ENCODE measurements at places on chromosomes 12 and 14.

DNA sequence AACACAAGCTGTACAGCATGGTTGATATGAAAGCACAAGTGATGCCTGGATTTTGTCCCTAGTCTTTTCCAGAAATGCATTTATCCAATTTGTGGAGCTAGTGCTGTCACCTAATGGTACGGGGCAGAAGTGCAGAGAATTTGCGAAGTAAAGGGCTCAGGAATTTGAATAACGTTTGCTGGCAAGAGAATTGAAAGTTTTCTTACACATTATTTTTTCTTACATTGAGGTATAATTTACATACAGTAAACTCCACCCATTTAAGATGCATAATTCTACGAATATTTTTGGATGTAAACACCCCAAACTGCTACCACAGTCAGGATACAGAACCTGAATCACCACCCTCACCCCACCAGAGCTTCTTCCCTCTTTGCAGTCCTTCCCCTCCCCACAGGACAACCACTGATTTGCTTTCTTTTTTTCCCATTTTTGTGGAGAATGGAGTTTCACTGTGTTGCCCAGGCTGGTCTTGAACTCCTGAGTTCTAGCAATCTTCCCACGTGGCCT lies 3.5 kb downstream of the AICDA start:
- DNase-seq = no peak

GRCh38 chr12:76007640-76008039 lies 23.9 kb downstream of the PHLDA1 start:
- no peak for DNase-seq

DNA sequence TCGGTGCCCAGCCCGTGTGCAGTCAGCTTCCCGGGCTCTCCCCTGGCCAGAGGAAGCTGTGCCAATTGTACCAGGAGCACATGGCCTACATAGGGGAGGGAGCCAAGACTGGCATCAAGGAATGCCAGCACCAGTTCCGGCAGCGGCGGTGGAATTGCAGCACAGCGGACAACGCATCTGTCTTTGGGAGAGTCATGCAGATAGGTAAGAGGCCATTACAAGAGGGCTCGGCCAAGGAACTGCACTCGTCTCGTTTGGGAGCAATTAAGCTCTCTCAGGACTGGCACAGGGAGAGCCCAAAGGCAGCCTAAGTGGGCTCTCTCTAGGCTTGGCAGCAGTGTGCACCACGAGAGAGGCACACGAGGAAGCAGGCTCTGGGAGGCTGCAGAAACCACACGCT lies 3.7 kb downstream of the WNT5B start:
- DNase-seq = no peak

DNA sequence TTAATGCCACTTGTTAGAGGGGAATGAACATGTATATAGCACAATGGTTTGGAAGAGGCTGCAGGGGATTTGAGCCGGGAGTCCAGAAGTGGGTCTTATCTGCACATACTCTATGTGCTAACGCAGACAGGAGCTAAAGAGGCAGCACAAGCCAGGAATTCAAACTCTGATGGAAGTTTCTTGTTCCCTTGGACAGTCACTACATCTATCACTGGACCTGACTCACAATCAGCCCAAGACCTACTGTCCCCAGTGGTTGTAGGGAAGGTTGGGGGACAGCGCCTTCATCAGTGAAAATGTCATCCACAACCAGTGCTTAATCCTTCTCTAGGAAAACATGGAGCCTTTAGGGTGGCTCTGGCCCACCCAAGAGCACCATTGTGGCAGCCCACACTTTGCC lies 107.8 kb downstream of the GCH1 start:
- no peak for DNase-seq

- DNase-seq = no peak
Observed at GRCh38 chr12:109762673-109763191, 49.1 kb downstream of the FAM222A start.

DNA sequence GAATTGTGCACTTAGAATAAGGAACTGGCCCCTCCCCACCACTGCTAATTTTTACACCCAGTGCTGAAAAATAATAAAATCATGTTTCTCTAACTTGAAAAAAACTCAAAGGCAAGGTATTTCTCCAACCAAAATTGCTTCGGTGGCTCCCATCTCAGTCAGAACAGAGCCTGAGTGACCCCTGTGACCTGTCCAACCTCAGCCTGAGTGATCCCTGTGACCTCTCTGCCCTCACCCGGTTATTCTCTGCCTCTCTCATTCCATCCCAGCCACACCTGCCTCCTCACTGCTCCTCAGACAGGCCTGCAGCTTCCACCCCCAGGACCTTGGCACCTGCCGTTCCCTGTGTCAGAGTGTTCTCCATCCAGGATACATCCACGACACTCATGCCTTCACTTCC lies 5.1 kb downstream of the SLC6A12 start:
- no peak for DNase-seq

DNA sequence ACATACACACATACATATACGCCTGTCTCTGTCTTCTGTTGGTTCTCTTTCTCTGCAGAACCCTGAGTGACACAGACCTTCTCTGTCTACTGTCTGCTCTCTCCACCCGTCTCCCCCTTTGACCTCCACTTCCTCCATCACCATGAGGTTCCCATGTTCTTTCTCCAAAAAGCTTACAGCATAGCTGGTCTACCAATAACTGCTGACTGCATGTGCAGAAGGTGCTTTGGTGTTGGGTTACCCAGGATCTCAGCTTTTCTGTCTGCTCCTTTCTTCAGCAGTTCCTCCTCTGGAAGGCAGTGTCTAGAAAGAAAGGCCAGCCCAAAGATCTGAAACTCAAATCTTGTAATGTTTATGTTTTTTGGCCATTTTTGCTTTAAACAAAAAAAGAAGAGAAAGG lies 125.6 kb downstream of the SMOC1 start:
- DNase-seq = no peak

DNA sequence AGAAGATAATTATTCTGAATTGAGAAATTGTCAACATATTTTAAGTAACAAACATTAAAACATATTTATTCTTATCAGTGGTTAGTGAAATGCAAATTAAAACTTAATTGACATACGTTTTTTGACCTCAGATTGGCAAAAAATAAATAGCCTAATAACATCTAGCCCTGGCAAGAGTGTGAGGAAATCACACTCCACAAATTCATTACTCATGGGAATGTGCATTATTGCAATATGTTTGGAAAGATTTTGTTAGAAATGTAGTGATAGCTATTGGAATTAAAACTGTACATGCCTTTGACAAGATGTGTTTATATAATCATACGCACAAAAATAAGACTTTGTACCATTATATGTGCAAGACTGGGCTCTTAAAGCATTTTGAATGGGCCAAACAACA lies 168.6 kb downstream of the KITLG start:
- no peak for DNase-seq

DNA sequence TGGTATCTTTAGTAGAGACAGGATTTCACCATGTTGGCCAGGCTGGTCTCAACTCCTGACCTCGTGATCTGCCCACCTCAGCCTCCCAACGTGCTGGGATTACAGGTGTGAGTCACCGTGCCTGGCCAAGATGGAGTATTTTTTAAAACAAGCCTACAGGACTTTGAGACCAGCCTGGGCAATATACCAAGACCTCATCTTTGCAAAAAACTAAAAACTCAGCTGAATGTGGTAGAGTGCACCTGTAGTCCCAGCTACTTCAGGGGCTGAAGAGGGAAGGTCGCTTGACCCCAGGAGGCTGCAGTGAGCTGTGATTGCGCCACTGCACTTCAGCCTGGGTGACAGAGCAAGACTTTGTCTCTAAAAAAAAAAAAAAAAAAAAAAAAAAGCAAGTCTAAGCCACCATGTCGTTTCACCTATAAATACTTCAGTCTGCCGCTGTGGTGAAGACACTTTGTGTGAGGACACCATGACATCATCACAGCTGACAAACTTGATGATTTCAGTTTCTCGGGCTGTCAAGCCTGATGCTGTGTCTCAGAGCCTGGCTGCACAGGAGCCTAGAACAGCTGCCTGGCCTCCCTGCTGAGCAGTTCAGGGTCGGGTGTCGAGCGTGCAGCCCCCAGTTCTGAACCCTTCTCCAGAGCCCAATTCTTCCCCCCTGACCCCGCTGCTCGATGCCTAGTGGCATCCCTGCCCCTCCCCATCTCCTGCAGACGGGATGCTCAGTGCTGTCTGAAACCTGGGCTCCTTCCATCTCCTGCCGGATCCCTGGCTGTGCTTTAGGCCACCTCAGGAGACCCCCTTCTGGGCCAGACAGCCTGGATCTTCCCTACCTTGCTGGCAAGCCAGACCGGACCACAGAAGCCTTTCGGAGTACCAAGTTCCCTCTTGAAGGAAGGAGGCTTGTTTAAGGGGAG lies 119.2 kb upstream of the EVL start:
- DNase-seq = no peak

DNA sequence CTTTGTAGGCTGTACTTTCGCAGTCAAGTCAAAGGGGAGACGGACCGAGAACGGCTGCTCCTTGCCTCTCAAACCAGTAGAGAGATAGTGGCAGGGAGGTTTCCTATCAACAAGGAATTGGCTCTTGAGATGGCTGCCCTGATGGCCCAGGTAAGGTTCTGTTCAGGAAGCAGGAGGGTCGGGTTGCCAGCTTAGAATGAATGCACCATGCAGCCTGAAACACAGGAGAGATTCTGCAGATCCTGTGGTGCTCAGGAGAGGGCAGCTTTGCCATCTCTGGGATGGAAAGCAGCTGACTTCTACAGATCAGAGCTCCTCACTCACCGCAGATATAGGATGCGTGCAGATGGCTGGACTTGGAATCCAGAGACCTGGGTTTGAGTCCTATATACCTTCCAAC lies 18.0 kb downstream of the PIGH start:
- no peak for DNase-seq

DNA sequence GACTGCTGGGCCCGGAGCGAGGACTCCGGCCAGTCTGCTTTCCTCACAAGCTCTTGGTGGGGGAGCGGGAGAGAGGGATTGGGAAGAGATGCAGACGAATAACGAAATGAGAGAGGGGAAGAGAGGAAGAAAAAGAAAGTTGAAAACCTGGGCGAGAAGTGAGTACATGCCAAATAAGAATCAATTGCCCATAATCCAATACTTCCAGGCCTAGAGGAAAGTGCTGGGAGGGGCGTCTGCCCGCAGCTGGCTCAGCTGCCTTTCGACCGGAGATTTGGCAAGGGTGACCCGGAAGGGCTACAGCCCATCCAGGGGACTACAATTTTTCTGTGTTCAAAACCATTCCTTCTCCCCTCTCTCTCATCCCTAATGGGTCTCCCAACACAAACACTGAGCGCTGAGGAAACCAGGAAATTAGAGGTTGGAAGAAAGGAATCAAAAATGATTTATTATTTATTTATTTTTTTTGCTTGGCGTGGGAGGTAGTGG lies 4.9 kb downstream of the NKX2-1 start:
- DNase-seq = no peak

DNA sequence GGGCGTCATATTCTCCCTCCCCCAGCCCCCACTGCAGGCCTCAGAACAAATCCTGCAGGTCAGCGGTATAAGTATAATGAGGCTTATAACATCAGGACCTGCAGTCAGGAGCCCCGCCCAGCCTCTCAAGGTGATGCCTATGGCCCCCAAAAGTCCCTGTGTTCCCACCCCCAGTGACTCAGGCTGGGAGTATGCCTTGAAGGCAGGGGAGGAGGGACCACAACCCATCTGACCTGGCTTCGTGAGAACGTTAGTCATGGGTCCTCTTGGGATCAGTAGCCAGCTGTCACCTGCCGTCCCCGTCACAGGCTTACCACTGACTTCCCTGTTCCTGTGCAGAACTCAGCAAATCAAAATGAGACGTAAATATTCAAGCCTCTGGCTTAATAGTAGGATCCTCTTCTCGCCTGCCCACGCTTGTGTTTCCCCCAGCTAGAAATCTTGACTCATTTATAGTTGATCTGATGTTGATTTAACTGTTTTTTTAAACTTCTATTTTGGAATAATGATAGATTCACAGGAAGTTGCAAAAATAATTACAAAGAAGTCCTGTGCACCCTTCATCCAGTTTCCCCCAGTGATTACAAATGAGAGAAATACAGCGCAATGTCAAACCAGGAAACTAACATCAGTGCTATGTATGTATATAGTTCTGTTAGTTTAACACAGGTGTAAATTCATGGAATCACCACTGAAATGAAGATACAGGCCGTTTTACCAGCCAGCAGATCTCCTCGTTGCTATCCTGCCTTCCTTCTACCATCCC lies 107.5 kb downstream of the ADGRD1 start:
- DNase-seq = no peak

- no peak for DNase-seq
Observed at GRCh38 chr12:93698307-93699092, 21.3 kb downstream of the CRADD start.

GRCh38 chr14:88618476-88618875 lies 55.6 kb downstream of the ZC3H14 start:
- no peak for DNase-seq

DNA sequence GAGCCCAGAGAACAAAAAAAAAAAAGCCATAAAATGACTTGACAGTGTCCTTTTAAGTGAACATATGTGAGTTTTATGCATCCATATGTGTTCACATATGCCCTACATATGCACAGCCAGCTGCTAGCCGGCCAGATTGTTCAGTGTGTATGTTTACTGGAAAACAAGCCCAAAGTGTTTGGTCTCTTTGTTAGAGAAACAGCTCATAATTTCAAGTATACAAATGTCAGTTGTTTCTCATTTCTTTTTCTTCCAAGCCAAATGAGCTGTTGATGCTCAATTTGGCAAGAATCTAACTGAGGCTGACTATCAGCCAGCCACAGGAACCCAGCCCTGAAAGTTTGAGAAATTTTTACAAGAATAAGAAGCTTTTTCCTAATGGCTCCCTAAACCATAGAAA lies 60.8 kb upstream of the TSPAN8 start:
- no peak for DNase-seq

GRCh38 chr12:130488358-130488710 lies 150.6 kb downstream of the PIWIL1 start:
- no peak for DNase-seq

- no peak for DNase-seq
Observed at GRCh38 chr14:74886001-74886400, 4.3 kb downstream of the DLST start.

DNA sequence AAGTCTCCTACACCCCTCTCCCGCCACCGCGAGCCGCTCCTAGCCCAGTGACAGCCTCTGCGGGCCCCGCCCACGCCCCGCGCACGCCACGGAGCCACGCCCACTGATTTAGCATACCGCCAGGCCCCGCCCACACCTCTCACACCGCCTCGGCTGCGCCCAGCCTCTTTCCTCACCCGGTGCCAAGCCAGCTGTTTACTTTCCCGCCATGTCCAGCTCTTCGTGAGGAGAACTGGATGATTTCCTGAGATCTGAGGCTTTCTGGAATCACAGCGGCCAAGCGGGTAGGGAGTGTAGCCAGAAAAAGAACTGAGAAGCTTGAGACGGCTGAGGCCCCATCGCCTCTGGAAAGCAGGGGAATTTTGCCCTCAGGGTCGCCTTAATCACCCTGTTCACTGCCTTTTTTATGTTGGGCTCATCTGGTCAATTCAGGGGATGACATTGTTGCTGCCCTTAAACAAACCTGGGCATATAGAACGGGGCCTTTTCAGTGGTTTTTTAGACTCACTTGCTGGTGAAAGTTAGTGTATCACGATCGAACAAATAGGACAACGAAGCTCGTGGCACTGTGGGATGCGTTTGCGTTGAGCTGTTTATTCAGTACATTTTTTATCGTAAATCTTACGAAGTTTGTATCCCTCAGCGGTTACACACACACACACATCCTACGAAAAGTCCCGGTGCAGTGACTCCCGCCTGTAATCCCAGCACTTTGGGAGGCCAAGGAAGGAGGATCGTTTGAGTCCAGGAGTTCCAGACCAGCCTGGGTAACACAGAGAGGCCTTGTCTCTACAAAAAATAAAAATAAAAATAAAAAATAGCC lies at the start of gene RNF212B:
Gene RNF212B, plus strand, starts transcription at position 165 of the 823 bp plus-strand sequence. CDS start 2,410 bp downstream, outside the sequence.
- DNase-seq = peak; percentile 61
